ENCODE measurements at places on chromosomes 4 and X.
A peak's percentile ranks its signal among the peaks of the same experiment; 100 is the strongest.

DNA sequence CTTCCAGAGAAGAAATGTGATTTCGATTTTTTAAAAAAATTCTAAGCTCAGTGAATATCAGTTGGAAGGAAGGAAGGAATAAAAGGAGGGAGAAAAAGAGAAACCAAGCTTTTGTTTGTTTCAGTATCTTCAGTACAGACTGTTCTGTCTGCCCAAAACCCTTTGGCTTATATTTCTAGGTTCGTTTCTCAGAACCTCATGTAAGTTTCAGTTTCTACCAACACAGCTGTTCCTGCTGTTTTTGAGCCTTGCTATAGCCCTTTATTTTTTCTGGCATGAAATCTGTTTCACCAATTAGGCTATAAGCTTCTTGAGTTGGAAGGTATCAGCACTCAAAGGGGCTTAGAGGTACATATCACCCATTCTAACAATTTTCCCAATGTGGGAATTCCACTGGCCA lies 157.9 kb downstream of the GBA3 start:
- DNase-seq, result no peak

DNA sequence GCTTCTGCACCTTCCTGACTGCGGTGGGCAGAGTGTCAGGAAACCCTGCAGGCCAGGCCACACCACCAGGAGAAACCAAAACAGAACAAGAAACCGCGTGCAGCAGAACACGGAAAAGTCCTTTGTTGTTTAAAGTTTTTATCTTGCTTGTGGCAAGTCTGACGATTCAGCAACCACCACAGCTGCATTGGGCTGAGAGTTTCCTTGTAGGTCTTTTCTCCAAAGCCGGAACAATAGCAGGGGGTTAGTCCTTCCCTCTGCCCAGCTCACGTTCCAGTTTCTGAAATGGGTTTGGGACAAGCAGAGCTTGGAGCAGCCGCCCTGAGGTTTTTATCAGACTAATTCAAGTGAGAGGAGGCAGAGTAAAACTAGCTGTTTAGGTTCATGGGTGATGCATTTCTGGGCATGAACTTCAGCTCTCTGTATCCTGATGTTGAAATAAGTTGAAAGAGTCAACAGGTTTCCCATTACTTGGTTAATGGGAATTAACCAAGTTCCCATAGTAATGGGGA lies 216.9 kb downstream of the PTTG2 start:
- DNase-seq, result peak; percentile 85

DNA sequence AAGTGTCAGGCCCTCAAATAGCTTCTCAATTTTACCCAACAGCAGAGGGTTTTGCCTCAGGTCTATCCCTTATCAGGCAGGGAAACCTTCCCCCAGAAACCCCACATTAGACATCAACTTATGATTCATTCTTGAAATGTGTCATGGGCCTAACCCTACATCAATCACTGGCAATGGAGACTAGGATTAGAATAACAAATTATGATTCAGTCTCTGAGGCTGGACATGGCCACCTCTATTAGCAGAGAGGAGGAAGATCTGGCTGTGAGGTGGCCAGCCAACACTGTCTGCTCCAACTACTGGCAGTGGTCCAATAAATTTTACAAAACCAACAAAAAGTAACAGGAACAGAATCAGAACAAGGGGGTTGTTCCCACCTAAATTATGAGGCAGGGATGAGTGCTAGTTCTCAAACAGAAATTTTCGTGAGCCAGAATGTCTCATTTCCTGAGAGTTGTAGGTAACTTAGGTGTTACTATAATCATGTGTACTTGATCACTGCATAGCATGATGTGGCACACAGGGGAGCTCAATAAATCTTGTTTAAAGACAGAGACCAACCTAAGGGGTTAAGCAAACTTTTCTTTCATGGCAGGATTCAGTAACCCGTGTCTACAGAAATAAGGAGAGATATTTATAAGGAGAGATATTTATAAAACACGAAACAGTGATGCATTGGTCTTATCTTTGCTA lies 126.8 kb downstream of the NFKB1 start:
- DNase-seq, result peak; percentile 45

- no peak for DNase-seq
Observed at GRCh38 chr4:125520258-125520990, 205.7 kb downstream of the FAT4 start.

Data from hematopoietic multipotent progenitor cell treated with erythropoietin and hydrocortisone succinate and interleukin-3 and kit ligand, for 6 days (in vitro differentiated cells).